Stimulated activated CD8-positive, alpha-beta memory T cell treated with anti-CD3 and anti-CD28 coated beads, Interleukin-7, amount 100 ng/mL, for 1 hour (primary cell): ENCODE measurements at places on chromosomes 1 and 21.

GRCh38 chr1:157157501-157158190, 19.5 kb upstream of the ETV3 start:
- no peak for DNase-seq

DNA sequence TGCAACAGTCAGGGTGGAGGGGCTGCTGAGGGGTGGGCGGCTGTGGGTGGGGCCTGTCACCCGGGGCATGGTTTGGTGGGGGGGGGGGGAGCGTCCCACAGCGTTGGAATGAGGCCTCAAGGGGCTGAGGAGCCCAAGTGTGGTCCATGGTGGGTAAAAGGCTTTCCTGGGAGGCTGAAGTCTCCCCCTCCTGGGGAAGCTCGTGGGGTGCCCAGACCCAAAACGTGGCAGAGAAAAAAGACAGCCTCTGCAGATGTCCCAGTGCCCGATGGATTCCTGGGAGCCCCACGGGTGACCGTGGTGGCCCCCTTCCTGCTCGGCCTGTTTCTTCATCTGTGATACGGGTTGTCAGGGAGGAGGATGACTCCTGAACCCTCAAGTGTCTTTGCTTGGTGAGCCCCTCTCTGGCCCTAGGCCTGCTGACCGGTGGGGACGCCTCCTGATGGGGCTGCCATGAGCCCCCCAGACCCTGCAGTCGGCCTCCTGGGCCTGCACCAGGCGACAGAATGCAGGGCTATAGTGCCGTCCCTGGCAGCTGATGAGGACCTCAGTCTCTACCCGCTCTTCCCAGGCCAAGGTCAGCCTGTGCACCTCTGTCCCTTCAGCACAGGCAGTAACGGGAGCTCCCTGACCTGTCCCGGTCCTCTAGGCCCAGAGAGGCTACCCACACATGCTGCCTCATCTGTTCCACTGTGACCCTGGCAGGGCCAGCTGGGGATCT, 1.1 kb downstream of the OBSCN start:
- no peak for DNase-seq

DNA sequence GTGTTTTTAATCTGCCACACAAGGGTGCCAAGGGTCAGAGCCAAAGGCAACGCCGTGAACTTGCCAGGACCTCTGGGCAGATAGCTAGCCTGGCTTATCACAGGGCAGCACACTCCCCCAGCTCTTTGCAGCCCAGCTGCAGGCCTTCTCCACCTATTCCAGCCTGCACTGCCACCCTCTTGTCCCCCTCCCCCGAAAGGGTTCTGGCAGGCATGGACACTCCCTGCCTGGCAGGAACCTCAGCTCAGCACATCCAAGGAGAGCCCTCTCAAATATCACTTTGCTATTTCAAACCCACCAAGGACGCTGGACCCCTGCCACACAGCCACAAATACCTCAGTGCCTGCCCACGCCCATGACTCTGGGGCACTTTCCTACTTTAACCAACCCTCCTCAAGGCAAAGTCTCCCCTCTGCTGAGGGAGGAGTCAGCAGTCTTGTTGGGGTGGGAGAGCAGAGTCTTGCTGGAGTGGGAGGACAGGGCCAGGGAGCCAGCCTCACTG, 9.1 kb downstream of the SSBP3 start:
- DNase-seq = no peak

DNA sequence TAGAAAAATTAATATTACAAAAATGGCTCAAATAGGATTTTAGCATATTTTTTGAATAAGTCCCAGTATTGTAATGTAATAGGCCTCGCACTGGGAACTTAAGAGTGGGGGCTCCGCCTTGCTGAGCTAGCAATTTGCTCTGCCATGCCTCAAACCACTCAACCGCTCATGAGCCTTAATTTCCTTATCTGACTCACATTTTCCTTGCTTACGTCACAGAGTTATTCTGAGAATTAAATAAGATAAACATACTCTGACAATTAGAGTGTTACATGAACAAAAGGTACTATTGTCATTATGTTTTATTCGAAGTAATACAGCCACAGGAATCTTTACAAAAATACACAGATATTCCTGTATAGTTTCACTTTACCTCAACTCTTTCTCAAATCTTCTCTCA, 108.1 kb downstream of the SLC44A5 start:
- no peak for DNase-seq

DNA sequence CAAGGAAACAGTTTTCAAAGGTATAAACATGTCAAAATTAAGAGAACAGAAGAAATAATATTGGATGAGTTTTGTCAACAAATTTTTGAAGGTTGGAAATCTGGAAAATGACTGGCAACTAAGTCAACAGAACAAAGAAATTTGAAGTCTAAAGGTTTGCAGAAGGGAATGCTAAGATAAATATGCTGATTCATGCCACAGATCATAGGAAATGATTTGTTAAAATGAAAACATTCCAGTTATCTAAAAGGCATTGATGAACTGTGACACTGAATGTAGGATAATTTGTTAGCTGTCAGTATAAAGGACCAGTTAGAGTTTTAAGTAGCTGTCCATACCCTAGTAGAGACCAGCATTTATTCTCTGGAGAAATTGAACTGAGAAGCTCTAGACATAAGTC, 157.9 kb upstream of the CHRM3 start:
- DNase-seq = no peak

DNA sequence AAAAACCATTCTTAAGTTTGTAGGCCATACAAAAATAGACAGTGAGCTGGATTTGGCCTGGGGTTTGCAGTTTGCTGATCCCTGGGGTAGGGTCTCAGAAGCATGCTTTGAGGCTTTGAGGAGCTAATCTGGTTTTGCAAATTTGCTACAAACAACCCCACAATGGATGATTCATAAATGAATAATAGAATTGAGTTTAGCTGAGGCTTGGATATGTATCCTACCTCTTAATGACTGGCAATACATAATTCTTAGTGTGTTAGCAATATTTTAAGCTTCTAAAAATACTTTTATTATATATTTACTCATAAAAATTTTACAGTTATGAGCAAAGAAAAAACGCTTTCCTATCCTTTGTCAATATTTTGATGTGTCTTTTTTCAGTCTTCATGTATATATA, 50.6 kb downstream of the ROR1 start:
- DNase-seq = no peak

- DNase-seq = no peak
These were observed 61.1 kb upstream of the TNFSF4 start for GRCh38 chr1:173268261-173268660.

- no peak for DNase-seq
These were observed 93.0 kb upstream of the TENT5C start for GRCh38 chr1:117512728-117513321.

GRCh38 chr1:182392050-182393028, 749 bp upstream of the GLUL start:
- no peak for DNase-seq

DNA sequence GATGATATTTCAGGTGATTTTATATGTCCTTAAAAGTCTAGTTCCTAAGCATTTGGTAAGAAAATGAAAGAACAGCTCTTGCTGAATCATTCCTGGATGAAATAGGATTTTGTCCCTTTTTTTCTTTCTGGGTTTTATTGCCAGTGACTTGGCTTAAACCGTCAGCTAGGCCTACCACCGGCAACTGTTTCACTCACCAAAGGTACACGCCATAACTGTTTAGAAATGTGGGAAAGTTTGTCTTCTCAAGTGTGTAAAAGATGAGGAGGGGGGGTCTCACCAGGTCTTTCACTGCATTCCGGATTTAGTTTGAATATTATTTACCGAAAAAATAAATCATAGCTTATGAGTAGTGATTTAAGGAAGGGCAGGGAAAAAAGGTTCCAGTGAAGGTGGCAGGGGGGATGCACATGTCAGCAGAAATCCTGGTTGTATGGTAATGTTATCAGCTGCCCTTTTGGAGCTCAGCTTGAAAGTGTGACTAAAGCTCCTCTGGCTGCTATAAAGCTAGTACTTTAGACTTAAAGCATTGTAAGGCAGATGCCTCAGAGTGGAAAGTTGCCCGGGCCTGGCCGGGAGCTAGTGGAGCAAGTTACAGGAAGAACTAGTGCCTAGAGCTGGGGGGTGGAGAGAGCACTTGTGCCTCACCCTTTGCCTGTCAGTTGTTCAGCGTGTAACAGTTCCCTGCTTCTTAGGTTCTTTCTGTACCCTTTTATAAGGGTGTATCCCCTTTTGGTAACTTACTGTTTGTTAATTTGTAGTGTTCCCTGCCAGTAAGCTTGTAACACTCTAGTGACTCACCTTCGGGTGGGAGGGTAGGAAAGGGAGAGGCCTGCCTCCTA, 3.1 kb downstream of the ATP1A1 start:
- DNase-seq = no peak

DNA sequence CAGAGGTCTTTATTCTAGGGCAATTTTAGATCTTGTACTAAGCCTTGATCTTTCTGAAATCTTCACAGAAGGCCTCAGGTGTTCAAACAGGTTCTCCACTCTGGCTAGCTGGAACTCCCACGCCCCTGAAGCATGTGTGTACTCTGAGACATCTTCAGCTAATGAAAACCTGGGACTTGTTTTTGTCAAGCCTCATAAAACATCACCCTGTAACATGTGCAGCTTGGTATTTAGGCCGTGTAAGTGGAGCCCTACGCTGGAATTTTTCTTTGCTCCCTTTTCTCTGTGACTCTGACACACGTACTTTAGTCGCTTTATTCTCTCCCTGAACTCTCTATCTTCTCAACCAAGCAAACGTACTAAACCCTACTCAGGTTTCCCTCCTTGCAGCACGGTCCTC, 701.9 kb upstream of the ZP4 start:
- DNase-seq = no peak

GRCh38 chr21:26093122-26093521, 77.4 kb downstream of the APP start:
- DNase-seq = no peak
